Mesenteric fat pad (tissue), 1 donor: ENCODE measurements at places on chromosomes 7 and 10. TPM values are rescaled to one million over a fixed set of nuclear protein-coding genes. Genes with fewer than 3 reads are reported as not detected.

NAPEPLD gene
- 4.6 TPM for total RNA-seq

FXYD4 gene
- not detected for total RNA-seq

DNA sequence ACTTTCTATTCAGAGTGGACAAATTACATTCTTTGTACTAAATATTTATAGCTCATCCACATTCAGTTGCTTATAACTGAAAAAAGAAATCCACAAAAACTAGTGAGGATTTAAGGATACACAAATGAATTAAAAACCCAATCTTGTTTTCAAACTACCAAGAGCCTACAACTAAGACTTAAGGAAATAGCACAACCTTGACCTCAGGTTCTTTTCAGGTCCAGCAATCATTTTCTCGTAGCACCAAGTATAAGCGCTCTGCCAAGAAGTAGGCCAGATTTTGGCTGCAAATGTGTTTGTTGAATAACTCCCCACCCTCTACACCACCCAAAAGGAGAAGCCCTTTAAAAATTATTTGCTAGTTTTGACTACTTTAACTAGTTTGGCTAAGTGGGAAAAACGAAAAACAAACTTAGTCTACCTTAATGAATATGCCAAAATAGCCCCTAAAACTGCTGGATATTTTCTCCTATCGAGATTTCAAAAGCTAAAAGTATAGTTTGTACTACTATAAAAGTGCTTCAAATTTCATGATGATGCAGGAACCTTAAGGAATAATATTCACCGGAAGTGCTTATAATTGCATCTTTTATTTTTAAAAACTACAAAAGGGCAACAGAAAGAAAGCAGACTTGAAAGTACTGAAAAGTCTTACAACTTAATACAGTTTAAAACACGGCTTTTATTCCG lies 2.7 kb upstream of the KMT2E start:
- DNase-seq = no peak

DNA sequence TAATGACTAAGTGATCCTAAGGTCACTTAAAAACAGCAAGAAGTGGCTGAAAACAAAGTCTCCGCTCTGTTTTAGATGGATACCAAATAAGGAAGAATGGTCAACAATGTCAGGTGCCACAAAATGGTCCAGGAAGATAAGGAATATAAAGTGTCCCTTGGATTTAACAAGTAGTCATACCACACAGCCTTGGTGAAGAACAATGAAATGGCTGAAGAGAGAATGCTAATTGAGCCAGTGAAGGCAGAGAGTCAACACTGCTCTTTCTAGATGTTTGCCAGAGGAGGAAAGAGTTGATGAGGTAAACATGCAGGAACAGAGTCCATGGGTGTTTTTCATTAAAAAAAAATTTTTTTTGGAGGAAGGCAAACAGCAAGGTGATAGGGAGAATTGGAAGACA lies 2.1 kb upstream of the CASD1 start:
- no peak for DNase-seq

- DNase-seq = no peak
Measured at GRCh38 chr7:146002431-146003078, 114.0 kb upstream of the CNTNAP2 start.
